Dermis microvascular lymphatic vessel endothelial cell (primary cell): ENCODE measurements at places on chromosomes 2 and 18. TPM values are rescaled to one million over a fixed set of nuclear protein-coding genes. Genes with fewer than 3 reads are reported as not detected.

C18orf54 gene
- total RNA-seq = 4.2 and 6.9 TPM in 2 replicates

DNA sequence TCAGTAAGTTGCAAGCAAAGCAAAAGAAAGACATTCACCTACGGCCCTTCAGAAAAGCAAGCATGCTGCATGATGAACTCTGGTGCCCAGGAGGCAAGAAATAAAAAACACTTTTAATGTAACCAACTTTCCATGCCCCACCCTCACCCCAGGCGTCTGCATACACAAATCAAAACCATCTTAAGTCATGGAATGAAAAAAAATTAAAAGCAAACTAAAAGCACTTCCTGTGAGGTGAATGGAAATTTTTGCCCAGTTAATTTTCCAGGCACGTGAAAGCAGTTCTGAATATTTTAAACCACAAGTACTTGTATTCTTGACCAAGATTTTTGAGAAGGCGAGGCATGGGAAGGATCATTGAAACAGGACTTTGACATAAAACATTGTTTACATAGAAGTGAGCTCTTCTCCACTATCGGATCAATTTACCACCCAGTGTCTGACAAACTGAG, 2.5 kb upstream of the ICOS start:
- DNase-seq = no peak

DNA sequence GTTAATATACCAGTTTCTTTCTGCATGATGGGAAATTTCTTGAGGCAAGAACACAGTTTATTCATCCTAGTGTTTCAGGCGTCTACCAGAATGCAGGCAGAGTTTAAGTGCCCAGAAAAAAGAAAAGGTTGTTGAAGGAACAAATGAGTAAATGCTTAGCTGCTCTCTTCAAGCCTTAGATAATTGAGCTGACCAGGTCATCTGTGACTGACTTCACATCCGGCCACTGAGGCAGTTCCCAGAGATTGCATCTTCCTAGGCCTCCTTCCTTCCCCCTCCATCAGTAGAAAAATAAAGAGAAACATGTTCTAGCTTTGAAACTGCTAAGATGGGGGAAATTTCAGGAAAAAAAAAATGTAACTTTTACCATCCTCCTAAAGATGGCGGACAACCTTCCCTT, 9.4 kb upstream of the TMEM163 start:
- no peak for DNase-seq

GRCh38 chr18:48669991-48670750, 131.3 kb downstream of the CTIF start:
- no peak for DNase-seq

GRCh38 chr2:197672371-197672893, 3.0 kb downstream of the RFTN2 start:
- no peak for DNase-seq

DNA sequence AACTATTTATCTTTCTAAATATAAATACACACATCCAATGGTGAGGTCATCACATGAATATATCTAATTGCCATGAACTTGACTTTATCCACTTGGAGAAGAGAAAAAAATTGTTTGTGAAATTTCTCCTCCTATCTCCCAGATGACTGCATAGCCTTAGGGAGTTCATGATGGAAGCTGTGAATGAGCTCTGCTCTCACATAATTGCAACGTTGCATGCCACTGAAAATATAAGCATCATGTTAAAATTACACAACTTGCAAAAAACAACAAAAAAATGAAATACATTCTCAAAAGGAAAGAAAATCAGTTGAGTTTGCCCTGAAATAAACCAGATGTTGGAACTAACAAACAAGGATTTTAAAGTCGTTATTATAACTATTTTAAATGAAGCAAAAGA, 50.6 kb upstream of the OSR1 start:
- DNase-seq = no peak

GRCh38 chr2:208501206-208501605, 94.6 kb downstream of the PTH2R start:
- no peak for DNase-seq

- no peak for DNase-seq
Observed at GRCh38 chr2:109447251-109447661, 166.5 kb downstream of the SEPTIN10 start.

GRCh38 chr2:7986431-7986830, 695.4 kb upstream of the ID2 start:
- DNase-seq = no peak

- no peak for DNase-seq
Observed at GRCh38 chr2:19021721-19022120, 336.7 kb downstream of the OSR1 start.

- DNase-seq = no peak
Observed at GRCh38 chr2:68256093-68256450, 3.7 kb upstream of the PPP3R1 start.

GRCh38 chr2:42961385-42961811, 169.0 kb upstream of the HAAO start:
- peak; percentile 94 for DNase-seq

DNA sequence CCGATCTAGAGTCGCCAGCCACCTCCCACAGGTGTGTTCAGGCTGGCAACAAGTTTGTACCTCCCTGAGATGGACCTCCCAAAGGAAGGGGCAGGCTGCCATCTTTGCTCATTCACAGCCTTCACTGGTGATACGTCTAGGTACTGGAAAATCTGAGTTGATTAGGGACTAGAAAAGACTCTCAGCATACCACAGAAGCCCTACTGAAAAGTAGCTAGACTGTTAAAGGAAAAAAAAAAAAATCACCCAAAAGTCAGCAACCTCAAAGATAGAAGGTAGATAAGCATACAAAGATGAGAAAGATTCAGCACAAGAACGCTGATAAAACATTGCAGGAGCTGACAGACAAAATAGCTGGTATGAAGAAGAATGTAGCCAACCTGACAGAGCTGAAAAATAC, 128.6 kb upstream of the WDR75 start:
- DNase-seq = no peak

DNA sequence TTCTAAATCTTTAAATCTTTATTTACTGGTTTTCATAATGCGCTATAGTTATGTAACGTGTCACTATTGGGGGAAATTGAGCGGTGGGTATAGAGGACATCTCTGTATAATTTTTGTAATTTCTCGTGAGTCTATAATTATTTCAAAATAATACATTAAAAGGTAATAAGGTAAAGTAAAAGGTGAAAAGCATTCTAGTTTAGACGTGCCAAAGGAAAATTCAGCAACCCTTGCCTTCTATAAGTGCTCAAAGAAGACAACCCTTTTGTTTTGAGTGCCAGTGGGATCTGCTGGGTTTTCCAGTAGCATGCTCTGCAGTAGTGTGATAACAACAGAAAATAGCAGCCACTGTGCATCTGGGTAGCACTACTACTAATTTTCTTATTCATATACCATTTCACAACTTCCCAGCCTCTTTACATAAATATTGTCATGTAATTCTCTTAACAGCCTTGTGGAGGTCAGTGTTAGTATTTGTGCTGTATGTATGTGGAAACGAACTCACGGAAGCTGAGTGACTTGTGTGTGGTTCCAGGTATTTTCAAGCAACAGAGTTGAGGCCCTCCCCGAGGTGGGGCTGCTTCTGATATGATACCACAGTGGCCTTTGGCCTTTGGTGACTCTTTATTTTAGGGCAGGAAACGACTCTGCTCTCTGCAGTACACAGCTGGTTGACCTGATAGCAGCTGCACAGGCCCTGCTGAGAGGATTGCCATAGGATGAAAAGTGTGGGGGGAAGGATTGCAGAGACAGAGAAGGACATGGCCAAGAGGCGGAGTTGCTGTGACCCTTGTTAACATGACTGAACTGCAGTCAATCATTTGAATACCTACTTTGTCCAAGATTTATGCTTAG, 104.5 kb downstream of the TDRD15 start:
- DNase-seq = no peak

- DNase-seq = no peak
Observed at GRCh38 chr2:148577845-148578492, 66.6 kb upstream of the EPC2 start.

- DNase-seq = no peak
Observed at GRCh38 chr18:596288-596881, 403 bp upstream of the CLUL1 start.

CCDC85A gene
- total RNA-seq = 2.2 and 2.8 TPM in 2 replicates

GRCh38 chr2:192099742-192100141, 95.0 kb downstream of the TMEFF2 start:
- DNase-seq = no peak

GRCh38 chr2:169348321-169349024, 13.9 kb downstream of the LRP2 start:
- DNase-seq = no peak
